ENCODE measurements at places on chromosomes 11 and 22.

- no peak for DNase-seq
These were observed 11.8 kb upstream of the SELENOH start for GRCh38 chr11:57729479-57729878.

- DNase-seq, result no peak
These were observed at the start of gene PLA2G3 for GRCh38 chr22:31139866-31140716. Gene PLA2G3, minus strand, starts transcription at chr22:31140508. Its CDS starts 154 bp downstream, at chr22:31140354.

DNA sequence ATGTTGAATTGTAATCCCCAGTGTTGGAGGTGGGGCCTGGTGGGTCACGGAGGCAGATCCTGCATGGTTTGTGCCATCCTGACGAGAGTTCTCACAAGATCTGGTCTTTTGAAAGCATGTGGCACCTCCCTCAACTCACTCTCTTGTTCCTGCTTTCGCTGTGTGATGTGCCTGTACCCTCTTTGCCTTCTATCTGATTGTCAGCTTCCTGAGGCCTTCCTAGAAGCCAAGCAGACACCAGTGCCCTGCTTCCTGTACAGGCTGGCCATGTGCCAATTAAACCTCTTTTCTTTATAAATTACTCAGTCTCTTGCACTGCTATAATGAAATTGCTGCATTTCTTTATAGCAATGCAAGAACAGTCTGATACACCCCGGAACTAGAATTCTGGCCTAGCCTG lies 13.1 kb downstream of the PTPN5 start:
- no peak for DNase-seq

DNA sequence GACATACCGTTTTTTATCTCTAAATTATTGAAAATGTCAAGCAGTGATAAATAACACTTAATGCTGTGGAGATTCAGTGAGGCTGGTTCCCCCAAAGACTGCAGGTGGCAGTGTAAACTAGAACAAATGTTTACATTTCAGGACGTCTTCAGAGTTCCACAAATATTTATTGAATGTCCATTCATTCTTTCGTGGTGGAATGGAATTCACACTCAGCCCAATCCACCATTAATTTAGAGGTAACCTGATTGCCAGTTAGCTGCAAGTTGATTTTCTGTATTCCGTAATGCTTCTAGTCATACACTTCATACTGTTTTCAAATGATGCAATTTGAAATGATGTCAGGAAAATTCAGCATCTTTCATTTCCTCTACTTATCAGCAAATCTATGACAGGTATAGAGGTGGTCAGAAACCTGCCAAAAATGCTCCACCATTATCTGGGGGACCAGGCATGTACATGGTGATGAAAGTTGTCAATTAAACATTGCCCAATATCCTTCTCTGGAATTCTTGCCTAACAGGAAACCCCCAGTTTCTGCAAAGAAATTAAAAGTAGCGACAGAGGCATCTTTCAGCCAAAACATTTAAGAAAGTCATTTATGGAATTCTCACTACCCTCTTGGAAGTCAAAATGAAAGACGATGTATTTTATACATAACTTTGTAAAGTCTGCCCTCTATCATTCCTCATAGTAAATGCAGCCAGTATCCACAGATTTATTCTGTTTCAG lies 94.3 kb upstream of the BMAL1 start:
- DNase-seq, result peak; percentile 13

DNA sequence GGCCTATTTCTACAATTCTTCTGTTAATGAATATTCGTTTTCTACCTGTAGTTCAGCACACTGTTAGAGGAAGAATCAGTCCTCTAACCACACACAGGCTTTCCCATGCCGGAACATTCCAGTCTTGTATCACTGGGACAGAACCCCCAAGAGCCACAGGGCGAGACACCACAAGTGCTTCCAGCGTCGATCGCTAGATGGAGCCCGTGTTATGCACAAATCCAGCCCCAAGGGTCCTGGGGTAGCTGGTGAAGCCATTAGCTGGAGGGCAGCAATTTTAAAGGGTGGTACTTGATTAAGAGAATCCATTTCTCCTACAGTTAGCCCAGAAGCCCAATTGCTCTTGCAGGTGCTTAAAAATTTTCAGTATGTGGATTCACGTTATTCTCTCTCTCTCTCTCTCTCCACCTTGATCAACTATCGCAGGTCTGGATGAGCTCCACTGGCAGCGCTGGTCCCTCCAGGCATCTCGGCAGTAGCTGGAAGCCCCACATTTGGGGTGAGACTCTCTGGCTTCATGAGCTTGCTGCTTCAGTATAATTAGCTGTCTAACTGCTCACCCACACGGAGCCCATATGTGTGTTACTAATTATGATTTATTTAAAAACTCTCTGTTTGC lies 148.2 kb upstream of the SNX19 start:
- DNase-seq, result peak; percentile 23
